ENCODE measurements at places on chromosomes 3 and 15.

DNA sequence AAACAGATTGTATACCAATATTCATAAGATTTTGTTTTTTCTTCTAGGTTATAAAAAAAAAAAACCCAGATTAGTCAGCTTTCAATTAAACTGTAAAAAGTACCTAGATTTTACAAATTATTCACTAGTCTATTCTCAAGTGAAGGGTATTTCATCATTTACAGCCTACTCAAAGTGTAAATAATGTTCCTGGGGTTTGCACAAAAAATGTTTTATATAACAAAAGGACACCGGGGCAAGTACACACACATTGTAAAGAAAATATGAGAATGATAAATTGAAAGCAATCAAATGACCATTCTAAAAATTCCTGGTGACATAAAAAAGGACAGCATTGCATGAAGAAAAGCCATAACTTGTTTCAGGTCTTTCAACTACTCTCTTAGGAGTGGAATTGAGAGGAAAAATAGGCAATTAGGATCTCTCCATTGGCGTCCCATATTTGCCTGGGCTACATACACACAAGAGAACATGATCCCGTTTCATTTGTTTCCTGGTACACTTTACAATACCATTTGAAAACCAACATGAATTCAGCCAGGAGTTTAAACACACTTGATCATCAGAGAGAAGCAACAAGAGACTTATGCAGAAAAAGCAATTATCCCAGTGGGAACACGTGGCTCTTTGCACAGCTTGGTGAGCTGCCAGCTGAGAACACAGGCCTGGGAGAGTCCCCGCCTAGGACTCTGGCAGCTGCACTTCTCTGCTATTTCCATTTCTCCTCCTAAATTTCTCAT lies 1039.2 kb downstream of the ROBO1 start:
- peak; percentile 48 for DNase-seq

GRCh38 chr3:51621091-51621892 lies 49.8 kb upstream of the TEX264 start:
- no peak for DNase-seq

DNA sequence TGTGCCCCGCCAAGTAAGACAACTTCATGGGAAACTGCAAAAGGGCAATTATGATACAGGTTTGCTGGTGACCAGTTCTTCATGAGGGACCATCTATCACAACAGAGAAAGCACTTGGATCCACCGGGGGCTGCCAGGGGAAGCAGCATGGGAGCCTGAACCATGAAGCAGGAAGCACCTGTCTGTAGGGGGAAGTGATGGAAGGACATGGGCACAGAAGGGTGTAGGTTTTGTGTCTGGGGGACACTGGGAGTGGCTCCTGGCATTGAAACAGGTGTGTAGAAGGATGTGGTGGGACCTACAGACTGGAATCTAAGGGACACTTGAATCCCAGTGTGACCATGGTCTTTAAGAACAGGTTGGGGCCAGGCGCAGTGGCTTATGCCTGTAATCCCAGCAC lies 22.6 kb downstream of the MKRN2 start:
- no peak for DNase-seq

DNA sequence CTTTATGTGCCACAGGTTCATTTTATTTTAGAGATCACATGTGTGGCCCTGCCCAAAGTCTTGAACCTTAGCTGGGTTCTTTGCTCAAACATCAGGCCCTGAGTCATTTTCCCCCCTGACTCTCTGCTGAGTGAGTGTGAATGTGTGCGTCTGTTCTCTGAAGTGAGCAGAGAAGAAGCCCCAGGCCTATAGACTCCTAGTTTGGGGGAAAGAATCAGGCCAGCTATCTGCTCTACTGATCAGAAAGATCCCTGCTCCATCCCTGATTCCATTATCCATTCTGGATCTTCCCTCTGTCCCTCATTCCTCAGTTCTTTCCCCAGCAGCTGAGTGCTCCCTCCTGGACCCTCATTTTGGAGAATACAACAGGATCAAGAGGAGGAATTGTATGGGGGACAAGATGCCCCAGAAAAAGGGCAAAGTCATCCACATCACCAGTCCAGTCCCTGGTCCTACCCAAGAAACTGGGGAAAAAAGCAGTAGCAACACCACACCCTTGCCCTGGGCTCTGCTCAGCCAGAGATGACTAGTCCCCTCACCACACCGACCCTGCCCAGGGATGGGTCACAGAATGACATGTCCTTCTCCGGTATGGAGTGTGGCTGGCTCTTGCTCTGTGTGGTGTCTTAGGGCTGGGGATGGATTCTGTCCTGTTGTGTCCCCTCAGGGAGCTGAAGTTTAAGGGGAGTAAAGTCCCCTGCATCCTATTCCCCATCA lies 3.2 kb downstream of the DUOX1 start:
- no peak for DNase-seq

DNA sequence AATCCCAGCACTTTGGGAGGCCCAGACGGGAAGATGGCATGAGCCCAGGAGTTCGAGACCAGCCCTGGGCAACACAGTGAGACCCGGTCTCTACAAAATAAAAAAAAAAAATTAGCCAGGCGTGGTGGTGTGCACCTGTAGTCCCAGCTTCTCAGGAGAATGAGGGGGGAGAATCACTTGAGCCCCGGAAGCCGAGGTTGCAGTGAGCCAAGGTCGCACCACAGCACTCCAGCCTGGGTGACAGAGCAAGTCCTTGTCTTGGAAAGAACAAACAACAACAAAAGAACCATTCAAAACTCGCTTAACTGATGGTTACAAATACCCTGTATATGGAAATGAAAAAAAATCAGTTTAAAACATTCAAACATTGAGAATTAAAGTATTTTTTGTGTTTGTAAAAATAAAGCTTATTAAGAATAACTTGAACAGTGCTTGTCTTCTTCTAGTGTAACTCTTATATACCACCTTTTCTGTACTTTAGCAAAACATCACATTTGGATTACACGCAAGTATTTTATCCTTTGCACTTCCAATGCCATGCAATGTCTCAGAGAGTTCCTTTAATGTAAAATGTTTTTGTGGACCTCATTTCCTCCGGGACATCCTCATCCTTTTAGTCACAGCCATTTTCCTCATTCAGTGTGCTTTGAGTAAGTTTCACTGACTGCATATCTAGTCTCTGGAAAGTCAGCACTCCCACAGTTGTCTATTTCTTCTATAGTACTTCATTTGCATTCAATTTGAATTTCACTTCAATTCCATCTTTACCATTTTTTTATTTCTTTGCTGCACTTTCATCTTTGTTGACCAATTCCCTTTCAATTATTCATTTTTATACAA lies 113.0 kb upstream of the GOLGA8J start:
- DNase-seq = no peak

DNA sequence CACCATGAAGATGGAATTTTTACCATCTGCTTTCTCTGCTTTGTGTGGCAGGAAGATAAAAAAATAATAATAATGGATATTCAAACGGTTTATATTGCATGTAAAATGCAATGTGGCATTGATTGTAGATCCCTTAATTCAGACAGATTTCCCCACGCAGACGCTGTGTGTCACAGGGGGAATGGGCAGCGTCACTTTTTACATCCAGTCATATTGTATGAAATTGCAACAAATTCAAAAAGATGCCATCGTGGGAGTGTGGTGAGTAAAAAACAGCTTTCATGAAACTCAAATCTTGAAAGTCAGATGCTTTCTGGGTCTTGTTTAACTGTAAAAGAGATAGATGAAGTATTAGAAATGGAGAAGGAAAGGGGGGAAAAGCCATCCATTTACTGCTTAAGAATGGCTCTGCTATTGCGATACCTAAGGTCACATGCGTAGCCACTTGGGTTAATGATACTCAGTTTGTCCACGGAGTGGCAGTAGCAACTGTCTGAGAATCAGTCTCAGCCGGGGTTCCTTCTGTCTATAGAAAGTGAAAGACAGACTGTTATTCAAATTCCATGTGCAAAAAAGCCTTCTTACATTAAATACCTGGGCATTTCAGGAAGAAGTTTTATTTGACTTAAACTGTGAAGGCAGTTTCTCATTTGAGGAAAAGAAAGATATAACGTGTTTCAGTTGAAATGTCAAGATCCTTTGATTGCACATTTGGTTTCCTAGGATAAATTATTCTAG lies 28.5 kb downstream of the BTD start:
- DNase-seq = peak; percentile 81

GRCh38 chr15:46872286-46872980 lies 844.9 kb upstream of the SEMA6D start:
- DNase-seq = no peak

- no peak for DNase-seq
Measured at GRCh38 chr3:12318758-12319621, 30.1 kb downstream of the PPARG start.

- DNase-seq = peak; percentile 32
Measured at GRCh38 chr15:73727330-73727976, 25.7 kb downstream of the INSYN1 start.

DNA sequence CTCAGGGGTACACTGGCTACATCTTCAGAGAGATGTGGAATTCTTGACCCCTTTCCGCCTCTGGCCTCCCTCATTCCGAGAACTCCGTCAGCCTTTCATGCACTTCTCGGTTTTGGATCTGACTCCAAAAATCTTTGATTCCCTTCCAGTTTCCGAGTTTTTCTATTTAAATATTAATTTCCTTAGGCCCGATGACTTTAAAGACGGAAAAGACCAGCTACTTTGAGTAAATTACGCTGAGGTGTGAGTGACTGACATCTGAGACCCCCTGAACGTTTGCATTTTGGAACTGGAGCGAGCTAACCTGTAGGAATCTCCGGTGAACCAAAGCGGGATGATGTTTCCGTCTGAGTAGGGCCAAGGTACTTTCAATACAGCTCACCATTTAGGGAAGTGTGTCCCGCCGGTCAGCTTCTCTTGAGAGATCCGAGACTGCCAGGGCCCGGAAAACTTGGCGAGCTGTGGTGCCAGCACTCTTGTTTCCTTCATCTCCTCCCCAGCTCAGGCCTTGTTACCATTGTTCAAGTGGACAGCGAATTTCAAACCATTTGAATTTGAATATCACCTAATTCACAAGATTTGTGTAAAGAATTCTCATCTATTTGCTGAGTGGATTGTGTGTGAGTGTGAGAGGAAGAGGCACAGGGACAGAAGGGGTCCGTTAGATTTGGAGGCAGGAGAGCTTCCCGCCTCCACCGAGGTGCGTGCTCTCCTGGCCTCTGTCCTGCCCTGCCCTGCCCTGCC lies 5.4 kb downstream of the SOX14 start:
- DNase-seq = no peak

- DNase-seq = no peak
Measured at GRCh38 chr15:57751177-57751800, 44.8 kb downstream of the POLR2M start.

GRCh38 chr3:49619649-49620048 lies 54.5 kb upstream of the APEH start:
- no peak for DNase-seq

DNA sequence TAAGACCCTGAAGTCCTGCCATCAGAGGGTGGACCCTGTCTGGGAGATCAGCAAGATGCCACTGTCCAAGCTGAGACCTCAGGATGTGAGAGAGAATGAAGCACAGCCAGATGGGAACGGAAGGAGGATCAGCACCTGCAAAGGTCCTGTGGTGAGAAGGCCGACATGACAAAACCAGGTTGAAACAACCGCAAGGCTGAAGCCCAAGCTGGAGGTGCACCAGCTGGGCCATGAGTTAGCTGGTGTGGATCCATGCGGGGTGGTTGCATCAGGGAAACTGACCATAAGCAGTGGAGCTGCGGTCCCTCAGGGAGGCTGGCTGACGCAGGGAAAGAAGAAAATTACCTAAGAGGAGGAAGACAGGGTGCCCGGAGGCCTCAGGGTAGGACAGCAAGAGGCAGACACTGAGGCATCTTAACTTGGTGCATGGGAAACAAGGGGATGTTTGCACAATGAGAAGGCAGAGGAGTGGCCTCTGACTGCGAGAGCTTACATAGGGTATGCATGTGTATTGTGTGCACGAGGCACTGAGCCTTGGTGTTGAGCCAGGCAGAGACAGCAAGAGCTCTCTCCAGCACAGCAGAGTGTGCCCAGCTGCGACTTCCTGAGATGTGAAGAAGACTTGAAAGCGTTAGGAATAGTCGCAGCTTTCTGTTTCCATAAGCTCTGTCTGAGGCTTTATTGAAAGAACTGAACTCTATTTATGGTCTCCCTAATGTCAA lies 497.7 kb downstream of the OCA2 start:
- no peak for DNase-seq

DNA sequence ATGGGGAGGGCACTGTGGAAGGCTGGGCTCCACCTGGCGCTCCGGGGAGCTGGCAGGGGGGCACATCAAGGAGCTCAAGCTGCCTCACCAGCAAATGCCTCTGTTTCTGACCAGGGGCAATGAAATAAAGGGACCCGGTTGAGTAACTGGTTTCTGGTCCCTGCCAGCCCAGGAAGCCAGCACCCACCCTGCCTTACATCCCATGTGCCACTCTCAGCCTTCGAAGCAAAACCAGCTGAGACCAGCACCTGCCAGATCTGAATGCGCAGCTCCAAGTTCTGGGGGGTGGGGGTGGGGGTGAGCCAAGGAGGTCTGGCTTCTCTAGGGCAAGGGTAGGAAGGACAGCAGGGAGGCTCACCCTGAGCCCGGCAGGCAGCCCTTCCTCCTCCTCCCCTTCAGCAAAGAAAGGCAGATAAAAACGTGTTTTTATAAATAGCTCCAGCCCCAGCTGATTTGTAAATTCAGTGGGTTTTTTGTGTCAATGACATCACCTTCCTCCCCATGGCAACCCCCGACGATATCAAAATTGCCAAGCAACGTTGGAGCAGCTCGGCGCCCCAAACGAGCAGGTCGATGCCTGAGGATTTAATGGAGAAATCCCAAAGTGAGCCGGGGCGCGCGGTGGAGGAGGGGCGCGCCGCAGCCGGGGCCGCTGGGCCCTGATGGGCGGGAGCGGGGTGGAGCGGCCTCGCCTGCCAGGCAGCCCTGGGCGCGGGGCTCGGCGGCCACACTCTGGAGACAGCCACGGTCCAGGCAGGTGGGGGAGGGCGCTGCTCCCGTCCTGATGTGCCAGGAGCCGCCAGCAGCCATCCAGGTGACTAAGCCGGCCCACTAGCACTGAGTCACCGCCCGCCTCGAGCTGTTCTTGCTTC lies at the start of gene PAK6:
Gene PAK6 (plus strand): TSS at position 532 of the 872 bp plus-strand sequence. CDS start 25,723 bp downstream, outside the sequence.
- DNase-seq = no peak

DNA sequence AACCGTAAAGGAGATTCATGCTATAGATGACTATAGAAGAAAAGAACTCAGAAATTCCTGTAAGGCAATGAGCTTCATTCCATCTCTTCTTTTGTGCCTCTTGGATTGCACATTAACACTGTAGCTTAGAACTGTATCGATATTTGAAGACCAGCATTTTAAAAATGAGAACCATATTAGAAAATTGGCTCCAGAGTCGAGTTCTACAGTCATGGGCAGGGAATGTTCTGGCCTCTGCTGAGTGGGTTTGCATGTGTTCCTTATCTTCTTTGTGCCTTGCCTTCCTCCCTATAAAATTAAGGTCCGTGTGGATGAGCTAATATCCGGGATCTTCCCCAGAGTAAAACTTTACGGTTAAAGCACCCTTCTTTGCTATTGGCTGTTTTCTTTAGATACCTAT lies 77.4 kb upstream of the PLCL2 start:
- no peak for DNase-seq

All from stromal cell of bone marrow (primary cell).